ENCODE measurements at places on chromosomes 6 and 20.

- H3K27me3 ChIP-seq, result no peaks in the 10 kb centered on the region
- H3K27ac ChIP-seq, result no peak overlapping the region
- no peaks in the 10 kb centered on the region for H3K36me3 ChIP-seq
- H3K4me1 ChIP-seq, result no peaks in the 10 kb centered on the region
- no peak overlapping the region for H3K4me3 ChIP-seq
Measured at GRCh38 chr6:137964876-137965275, 97.8 kb downstream of the TNFAIP3 start.

GRCh38 chr20:44904377-44904776, 5.5 kb upstream of the PABPC1L start:
- no peak overlapping the region for H3K4me3 ChIP-seq
- H3K4me1 ChIP-seq, result no peaks in the 10 kb centered on the region
- no peaks in the 10 kb centered on the region for H3K27me3 ChIP-seq
- no peak overlapping the region for H3K27ac ChIP-seq
- no peaks in the 10 kb centered on the region for H3K36me3 ChIP-seq

- no peaks in the 10 kb centered on the region for H3K36me3 ChIP-seq
- H3K27ac ChIP-seq, result no peak overlapping the region
- no peaks in the 10 kb centered on the region for H3K27me3 ChIP-seq
- H3K4me3 ChIP-seq, result no peak overlapping the region
- DNase-seq, result no peak
Measured at GRCh38 chr6:157861814-157862213, 38.8 kb downstream of the SNX9 start.

- H3K27me3 ChIP-seq, result no peaks in the 10 kb centered on the region
- no peak overlapping the region for H3K4me3 ChIP-seq
- DNase-seq, result no peak
- no peaks in the 10 kb centered on the region for H3K36me3 ChIP-seq
- no peaks in the 10 kb centered on the region for H3K4me1 ChIP-seq
- no peak overlapping the region for H3K27ac ChIP-seq
Measured at GRCh38 chr20:33753763-33754162, 22.0 kb downstream of the ZNF341 start.

DNA sequence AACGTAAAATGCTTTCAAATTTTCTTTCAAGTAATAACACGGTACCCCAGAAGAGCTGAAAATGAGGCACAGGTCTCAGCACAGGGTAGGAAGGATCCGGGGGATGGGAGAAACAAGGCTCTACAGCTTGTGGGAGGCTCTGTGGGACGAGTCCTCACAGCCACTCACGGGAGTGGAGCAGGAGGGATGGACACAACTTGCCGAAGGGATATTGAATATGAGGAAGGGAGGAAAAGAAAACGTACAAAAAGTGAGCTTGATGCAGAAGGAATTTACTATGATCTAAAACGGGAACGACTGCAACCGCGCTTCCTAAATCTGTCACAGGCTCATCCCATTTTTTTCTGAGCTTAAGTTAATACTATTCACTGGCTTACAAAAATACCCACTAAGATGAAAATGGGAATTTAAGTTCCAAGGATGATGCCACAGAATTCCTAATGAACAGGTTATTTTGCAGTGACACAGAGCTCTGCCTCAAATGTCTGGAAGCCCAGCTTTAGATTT, 72.9 kb downstream of the FYN start:
- H3K4me3 ChIP-seq, result no peak overlapping the region
- no peaks in the 10 kb centered on the region for H3K27me3 ChIP-seq
- H3K4me1 ChIP-seq, result peaks cover 4% of the 10 kb centered on the region
- no peaks in the 10 kb centered on the region for H3K36me3 ChIP-seq

DNA sequence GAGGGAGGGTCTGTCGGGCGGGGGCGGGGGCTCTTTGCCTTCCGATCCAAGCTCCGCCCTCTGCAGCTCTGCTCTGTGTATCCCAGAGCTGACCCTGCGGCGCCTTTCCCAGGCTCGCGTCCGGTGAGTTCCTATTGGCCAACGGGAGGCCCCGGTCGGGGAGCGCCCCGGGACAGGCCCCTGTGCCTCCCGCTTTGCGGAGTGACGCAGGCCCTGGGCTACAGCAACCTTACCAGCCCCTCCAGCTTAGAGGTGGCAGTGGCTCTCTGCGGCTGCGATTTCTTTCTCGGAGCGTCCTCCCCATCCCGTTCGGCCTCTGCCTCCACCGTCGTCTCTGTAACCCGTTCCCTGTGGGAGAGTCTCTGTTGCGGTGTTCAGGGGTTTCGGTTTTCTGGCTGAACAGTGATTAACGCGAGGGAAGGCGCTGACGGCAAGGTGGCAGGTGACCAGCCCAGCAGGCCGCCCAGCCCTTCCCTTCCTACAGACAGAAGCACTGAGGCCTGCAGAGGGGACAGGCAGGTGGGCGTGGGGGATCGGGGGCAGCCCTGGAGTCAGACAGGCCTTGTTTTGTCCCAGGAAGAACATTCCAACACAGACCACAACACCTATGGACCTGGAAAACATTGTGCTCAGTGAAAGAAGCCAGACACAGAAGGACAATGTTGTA, 18.1 kb upstream of the CEBPB start:
- H3K36me3 ChIP-seq, result no peaks in the 10 kb centered on the region
- H3K27me3 ChIP-seq, result no peaks in the 10 kb centered on the region
- H3K27ac ChIP-seq, result peak overlapping the region; percentile 93
- H3K4me1 ChIP-seq, result no peaks in the 10 kb centered on the region
- peak overlapping the region; percentile 13 for H3K4me3 ChIP-seq

GRCh38 chr6:131545317-131545716, 27.7 kb upstream of the ARG1 start:
- H3K27me3 ChIP-seq, result no peaks in the 10 kb centered on the region
- H3K4me1 ChIP-seq, result no peaks in the 10 kb centered on the region
- H3K36me3 ChIP-seq, result no peaks in the 10 kb centered on the region

GRCh38 chr20:48673507-48673906, 154.3 kb downstream of the PREX1 start:
- no peak overlapping the region for H3K4me3 ChIP-seq
- no peak for DNase-seq
- H3K27me3 ChIP-seq, result no peaks in the 10 kb centered on the region
- no peaks in the 10 kb centered on the region for H3K36me3 ChIP-seq
- H3K27ac ChIP-seq, result no peak overlapping the region
- H3K4me1 ChIP-seq, result no peaks in the 10 kb centered on the region

- H3K27ac ChIP-seq, result no peak overlapping the region
- DNase-seq, result no peak
- H3K36me3 ChIP-seq, result no peaks in the 10 kb centered on the region
- no peak overlapping the region for H3K4me3 ChIP-seq
Measured at GRCh38 chr20:58512808-58513552, 2.2 kb downstream of the APCDD1L start.

DNA sequence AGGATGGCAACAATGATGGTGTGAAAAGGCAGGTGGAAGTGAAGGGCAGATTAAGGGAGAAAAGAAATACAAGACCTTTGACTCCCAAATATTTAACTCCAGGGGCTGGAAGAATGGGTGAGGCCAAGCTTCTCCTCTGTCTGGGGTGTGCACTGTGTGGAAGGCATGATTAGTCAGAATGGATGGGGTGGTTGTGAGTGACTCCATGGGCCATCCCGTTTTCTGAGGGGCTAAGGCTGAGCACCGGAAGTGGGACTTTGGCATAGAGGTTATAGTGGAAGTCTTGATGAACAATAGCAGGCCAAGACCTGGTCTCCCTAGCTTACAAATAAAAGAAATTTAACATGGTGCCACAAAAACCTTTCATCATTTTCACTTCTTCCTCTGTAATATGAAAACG, 12.1 kb downstream of the E2F3 start:
- no peaks in the 10 kb centered on the region for H3K36me3 ChIP-seq
- no peak overlapping the region for H3K4me3 ChIP-seq
- no peaks in the 10 kb centered on the region for H3K27me3 ChIP-seq
- H3K4me1 ChIP-seq, result peaks cover 11% of the 10 kb centered on the region

DNA sequence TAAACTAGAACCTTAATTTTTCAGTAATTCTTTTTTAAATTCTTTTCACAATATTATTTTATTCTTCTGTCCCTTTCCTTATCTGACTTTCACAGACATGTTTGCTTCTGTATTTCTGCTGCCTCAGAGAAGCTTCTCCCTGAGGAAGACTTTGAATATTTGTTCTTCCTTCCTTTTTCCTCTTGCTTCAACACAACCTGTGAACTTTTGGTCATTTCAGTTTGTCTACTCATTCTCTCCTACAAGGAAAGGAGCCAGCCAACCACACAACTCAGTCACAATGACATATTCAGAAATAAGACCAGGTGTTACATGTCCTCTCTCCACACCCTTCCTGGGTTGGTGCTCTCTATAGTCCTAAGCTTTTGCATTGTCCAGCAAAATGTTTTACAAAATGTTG, 310.4 kb downstream of the TFAP2B start:
- no peak overlapping the region for H3K4me3 ChIP-seq
- H3K4me1 ChIP-seq, result no peaks in the 10 kb centered on the region
- H3K36me3 ChIP-seq, result no peaks in the 10 kb centered on the region
- no peaks in the 10 kb centered on the region for H3K27me3 ChIP-seq
- H3K27ac ChIP-seq, result no peak overlapping the region

GRCh38 chr6:155107432-155108069, 112.4 kb downstream of the TIAM2 start:
- no peaks in the 10 kb centered on the region for H3K4me1 ChIP-seq
- no peak for DNase-seq
- no peaks in the 10 kb centered on the region for H3K27me3 ChIP-seq
- no peak overlapping the region for H3K27ac ChIP-seq
- no peak overlapping the region for H3K4me3 ChIP-seq

- H3K27me3 ChIP-seq, result no peaks in the 10 kb centered on the region
- H3K27ac ChIP-seq, result no peak overlapping the region
- no peaks in the 10 kb centered on the region for H3K36me3 ChIP-seq
- H3K4me3 ChIP-seq, result no peak overlapping the region
- no peak for DNase-seq
Measured at GRCh38 chr20:52035498-52035897, 156.1 kb downstream of the ZFP64 start.

- H3K27me3 ChIP-seq, result no peaks in the 10 kb centered on the region
- H3K4me1 ChIP-seq, result peaks cover 4% of the 10 kb centered on the region
- no peak overlapping the region for H3K4me3 ChIP-seq
- peak; percentile 37 for DNase-seq
Measured at GRCh38 chr20:14470231-14470899, 133.0 kb upstream of the FLRT3 start.

DNA sequence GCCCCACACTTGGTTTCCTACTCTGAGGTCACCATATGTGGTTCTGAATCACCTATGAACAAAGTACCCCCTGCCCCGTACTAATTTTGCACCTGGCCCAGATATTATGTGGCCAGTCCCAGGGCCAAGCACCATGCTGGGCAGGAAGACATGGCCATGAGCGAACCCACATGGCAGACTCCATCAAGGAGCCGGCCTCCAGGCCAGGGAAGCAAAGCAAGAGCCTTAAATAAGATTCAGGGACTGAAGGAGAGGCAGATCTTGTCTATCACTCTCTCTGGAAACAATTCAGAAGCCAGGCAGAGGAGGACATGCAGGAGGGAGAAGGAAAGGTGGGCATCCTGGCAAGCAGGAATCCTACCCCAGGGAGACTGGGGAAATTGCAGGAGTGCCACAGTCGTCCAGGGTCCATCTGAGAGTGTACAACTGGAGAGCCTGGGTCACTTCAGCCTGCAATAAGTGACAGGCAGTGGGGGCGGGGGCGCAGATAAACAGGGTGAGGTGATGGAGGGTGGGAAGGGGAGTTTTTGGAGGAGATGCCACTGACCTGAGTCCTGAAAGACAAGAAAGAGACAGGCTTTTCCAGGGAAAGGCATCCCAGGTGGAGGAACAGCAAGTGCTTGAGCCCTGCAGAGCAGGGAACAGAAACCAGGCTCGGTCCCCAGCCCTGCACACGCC, 2.1 kb upstream of the BMP7 start:
- no peak for DNase-seq
- H3K27ac ChIP-seq, result no peak overlapping the region
- no peaks in the 10 kb centered on the region for H3K36me3 ChIP-seq
- peaks cover 18% of the 10 kb centered on the region for H3K4me1 ChIP-seq
- no peak overlapping the region for H3K4me3 ChIP-seq
- H3K27me3 ChIP-seq, result peaks cover 26% of the 10 kb centered on the region

DNA sequence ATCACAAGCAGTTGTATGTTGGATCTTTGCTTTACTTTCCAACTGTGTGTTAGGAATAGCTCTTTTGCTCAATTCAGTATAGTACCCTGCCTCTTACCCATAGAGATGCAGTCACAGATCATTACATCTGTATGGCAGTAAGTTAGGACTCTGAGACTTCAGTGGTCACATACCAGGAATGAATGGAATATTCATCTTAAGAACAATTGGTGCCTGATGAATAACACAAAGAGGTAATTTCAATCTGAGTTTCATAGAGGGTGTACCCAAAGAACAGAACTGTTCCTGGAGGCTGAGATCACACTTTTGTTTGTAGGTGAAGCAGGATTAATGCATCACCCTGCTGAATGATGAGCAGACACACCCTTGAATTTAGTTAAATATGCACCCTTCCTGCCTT, 28.7 kb upstream of the KIF13A start:
- no peaks in the 10 kb centered on the region for H3K36me3 ChIP-seq
- H3K27me3 ChIP-seq, result no peaks in the 10 kb centered on the region
- no peak overlapping the region for H3K27ac ChIP-seq
- no peaks in the 10 kb centered on the region for H3K4me1 ChIP-seq
- no peak overlapping the region for H3K4me3 ChIP-seq
- no peak for DNase-seq

DNA sequence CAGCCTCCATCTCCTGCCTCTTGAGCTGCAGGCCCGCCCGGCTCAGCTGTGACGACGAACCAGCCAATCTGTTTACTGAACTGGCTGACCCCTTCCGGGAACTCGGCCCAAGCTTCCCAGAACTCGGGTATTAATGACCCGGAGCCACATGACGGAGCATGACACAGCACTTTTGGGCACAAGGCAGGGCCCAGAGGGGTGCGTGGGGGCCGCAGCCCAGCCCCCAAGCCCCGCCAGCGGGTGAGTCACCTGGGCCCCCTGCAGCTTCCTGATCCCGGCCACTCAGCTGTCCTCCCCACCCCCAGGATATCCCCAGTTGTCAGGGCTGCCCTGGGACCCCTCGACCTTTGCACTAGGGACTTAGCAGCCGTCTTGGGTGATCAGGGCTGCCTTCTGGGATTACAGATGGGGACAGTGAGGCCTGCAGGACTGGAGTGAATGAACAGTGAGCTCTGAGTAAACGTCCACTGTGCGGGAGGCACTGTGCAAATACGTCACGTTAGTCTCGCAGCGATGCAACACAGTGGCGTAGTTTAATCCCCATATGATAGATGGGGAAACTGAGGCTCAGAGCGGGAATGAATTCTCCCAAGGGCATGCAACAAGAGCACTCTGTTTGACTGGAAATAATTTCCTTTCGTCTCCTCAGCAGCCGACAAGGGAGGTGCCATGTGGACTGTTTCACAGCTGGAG, 102.1 kb downstream of the CEBPB start:
- H3K27me3 ChIP-seq, result no peaks in the 10 kb centered on the region
- H3K27ac ChIP-seq, result peak overlapping the region; percentile 79
- no peak overlapping the region for H3K4me3 ChIP-seq
- peaks cover 13% of the 10 kb centered on the region for H3K4me1 ChIP-seq
- no peaks in the 10 kb centered on the region for H3K36me3 ChIP-seq

GRCh38 chr20:41507851-41508250, 110.3 kb downstream of the CHD6 start:
- no peak overlapping the region for H3K4me3 ChIP-seq
- no peak for DNase-seq
- H3K36me3 ChIP-seq, result no peaks in the 10 kb centered on the region
- H3K27ac ChIP-seq, result peak overlapping the region; percentile 56
- H3K27me3 ChIP-seq, result no peaks in the 10 kb centered on the region

Data from hepatocyte (in vitro differentiated cells).